Kidney (tissue), 22 donors: ENCODE measurements at places on chromosomes 5 and 9. TPM values are rescaled to one million over a fixed set of nuclear protein-coding genes. Genes with fewer than 3 reads are reported as not detected.

FBN2 gene
- polyA plus RNA-seq, result 0.11 TPM

CNTFR gene
- polyA plus RNA-seq, result 1.7 TPM

- no peak for DNase-seq
Measured at GRCh38 chr9:32918628-32919027, 82.8 kb downstream of the APTX start.

DNA sequence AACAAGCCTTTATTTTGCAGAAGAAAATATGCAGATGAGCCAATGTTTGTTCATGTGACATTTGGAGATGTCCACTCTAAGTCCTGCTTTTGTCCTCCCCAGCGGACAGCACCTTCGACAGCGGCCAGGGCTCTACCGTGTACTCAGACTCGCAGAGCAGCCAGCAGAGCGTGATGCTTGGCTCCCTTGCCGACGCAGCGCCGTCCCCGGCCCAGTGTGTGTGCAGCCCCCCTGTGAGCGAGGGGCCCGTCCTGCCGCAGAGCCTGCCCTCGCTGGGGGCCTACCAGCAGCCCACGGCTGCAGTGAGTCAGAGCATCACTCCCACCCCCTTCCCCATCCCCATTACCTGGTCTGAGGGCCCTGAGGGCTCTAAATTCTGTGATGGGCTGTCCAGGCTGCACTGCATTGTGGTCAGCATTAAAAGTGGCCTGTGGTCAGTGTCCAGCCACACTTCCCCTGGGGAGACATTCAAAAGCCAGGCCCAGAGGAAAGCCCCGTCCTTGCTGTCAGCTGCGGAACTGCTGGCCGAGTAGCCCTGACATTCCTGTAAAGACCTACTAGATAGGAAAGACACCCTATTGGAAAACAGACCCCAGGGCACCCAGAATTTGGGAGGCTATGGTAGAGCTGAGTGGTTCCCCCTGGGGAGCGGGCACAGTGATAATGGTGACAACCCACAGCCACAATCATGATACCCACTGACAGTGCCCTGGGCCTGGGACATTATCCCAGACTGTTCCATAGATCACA, 69.0 kb downstream of the WNK2 start:
- peak; percentile 30 for DNase-seq

DNA sequence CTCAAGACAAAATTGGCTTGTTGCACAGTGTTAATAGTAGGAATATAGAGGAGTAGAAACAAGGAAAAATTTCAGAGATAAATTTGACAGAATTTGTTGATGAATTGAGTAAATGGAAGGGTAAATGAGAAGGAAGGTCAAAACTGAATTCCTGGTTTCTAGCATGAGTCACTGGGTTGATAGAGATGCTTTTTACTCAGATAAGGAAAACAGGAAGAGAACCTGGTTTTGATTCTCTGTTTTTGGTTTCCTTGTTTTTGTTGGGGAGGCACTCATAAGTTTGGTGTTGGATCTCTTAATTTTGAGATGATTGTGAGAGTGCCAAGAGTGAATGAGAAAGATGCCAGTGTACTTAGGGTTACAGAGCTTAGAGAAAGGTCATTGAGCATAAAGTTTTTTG, 7.1 kb downstream of the LRRC70 start:
- DNase-seq, result no peak

- DNase-seq, result no peak
Measured at GRCh38 chr9:83188277-83188676, 125.3 kb upstream of the RASEF start.

- DNase-seq, result no peak
Measured at GRCh38 chr5:62283861-62284260, 22.1 kb upstream of the KIF2A start.

DNA sequence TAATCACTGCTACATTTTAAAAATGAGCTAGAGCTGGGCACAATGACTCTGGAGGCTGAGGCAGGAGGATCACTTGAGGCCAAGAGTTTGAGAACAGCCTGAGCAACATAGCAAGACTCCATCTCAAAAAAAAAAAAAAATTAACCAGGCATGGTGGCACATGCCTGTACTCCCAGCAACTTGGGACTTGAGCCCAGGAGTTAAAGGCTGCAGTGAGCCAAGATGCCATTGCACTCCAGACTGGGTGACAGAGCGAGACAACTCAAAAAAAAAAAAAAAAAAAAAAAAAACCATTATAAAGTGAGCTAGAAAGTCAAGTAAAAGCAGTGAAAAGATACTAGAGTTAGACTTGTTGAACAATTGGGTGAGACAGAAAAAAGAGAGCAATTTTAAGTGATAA, 28.2 kb downstream of the FEM1C start:
- DNase-seq, result no peak

DNA sequence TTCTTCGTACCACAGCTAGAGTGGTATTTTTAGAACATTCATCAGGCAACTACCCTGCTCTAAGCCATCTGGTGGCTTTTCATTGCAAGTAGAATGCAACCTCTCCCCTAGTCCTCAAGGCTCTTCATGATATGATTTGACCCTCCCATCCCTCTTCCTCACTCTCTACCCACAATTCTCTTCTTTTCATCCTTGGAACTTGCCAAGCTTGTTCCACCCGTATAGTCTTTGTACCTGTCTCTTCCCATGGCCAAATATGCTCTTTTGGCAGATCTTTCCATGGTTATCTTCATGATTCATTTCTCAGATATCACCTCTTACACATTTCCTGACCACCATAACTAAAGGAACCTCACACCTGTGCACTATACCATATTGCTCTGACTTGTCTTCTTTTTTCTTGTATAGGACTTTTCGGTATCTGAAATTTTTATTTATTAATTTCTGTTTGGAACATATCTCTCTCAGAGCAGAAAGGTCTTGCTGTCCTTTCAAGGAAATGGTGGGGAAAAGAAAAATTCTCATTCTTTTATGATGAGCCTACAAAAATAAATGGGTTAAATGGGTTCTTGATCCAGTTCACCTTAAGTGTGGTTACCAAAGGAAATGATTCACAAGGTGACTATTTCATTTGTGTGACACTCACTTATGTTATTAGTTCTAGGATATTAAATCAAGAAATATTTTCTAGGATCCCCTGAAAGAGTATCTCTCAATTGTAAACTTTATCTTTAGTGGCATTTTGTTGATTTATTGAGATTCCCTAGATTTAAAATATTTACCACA, 3.7 kb upstream of the CD274 start:
- no peak for DNase-seq

DNA sequence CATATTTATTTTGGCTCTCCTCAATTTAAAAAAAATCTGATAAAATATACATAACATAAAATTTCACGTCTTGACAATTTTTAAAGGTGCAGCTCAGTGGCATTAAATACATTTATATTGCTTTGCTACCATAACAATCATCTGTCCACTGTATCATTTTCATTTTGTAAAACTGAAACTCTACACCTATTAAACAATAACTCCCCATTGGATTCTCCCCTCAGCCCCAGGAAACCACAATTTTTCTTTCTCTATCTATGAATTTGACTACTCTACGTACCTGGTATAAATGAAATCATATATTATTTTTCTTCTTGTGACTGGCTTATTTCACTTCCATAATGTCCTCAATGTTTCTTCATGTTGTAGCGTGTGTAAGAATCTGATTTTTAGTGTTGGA, 563.5 kb downstream of the PRR16 start:
- DNase-seq, result no peak

GRCh38 chr5:17183831-17184230, 33.6 kb upstream of the BASP1 start:
- DNase-seq, result no peak

GRCh38 chr9:74887041-74887980, at the start of gene TRPM6:
Gene TRPM6, minus strand, starts transcription at chr9:74887921. Its CDS starts 65 bp downstream, at chr9:74887856.
- DNase-seq, result peak; percentile 65

- DNase-seq, result no peak
Measured at GRCh38 chr5:133939668-133940067, 28.8 kb downstream of the C5orf15 start.
